ENCODE measurements at places on chromosomes 5 and 9.

- no peak for DNase-seq
These were observed 8.5 kb downstream of the CHSY3 start for GRCh38 chr5:129912601-129913255.

GRCh38 chr9:130680836-130681768 is 12.5 kb upstream of the EXOSC2 start:
- peak; percentile 39 for DNase-seq

GRCh38 chr5:96565582-96566265 is 96.5 kb upstream of the CAST start:
- peak; percentile 7 for DNase-seq

DNA sequence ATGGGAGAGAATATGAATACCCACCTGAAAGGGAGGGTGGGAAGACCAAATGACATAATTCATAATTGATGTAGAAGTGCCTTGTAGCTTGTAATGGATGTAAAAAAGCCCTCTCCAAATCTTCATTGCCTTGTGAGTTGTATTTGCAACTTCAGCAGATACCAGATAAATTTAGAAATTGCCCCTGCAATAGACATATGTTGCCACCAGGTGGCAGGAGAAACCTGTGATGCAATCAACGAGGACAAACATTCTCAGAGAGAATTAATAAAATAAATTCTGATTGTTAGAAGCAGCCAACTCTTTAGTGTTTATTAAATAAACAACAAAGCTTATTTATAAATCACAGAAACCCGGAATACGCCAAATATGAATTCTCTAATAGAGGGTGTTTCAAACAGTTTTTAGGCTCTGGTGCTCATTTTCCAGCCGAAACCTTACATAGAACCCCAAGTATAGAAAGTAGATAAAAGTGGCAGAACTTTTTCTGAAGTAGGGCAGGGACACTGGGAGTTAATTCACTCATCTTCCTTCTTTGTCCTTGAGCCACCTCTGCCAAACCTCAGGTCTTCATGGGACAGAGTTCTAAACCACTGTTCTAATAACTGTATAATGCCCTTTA is 147.8 kb downstream of the TMEM38B start:
- peak; percentile 16 for DNase-seq

DNA sequence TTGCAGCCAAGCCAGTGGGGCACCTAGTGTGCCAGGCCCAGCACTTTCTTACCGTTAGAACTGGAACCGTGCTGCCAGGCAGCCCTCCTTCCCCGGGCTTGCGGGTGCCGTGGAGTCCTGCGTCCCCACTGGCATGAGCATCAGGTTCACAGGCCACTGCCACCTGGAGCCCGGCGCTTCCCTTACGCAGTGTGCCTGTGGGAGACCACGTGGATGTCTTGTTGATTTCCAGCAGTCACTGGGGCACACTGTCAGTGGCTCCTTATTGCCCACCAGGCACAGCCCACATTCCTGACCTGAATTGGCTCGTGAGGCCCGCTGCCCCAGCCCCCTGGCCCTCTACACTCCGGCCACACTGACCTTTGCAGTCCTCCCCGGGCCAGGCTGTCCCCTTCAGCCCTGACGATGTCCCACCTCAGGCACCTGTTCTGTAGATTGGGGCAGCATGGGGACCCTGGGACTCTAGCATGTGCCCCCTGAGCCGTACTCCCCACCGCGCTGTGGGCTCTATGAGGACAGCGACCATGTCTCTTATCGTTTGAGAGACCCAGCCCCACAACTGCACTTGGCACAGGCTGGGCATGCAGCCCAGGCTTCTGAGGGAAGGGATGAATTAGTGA is 10.4 kb upstream of the CEL start:
- DNase-seq = no peak

- DNase-seq = no peak
These were observed 130.5 kb downstream of the ADGRV1 start for GRCh38 chr5:90689064-90689463.

DNA sequence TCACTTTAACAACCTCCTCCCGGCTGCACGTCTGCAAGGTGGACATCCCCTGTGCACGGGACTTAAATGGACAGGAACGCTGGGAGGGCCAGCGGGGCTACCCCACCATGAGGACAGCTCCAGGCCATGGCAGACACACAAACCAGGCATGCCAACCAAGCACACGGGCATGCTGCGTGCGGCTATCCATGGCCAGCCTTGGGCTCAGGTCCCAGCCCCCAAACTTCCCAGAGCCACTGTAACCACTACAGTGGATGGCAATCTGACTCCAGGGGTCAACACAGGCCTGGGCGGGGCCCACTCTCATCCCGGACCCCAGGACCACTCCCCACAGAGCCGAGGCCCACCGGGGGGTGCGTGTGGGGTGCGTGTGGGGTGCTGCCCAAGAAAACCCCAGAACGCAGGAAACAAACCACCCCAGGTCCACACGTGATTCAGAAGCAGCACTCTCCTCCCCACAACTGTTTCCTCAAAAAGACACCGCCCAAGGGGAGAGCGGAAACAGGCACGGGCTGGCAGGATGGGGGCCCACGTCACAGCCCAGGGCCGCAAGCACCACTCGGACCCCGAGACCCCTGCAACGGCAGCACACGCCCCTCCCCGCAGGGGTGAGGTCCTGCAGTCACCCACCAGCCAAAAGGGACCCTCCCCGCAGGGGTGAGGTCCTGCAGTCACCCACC is 7.4 kb downstream of the SLC12A7 start:
- DNase-seq = no peak

DNA sequence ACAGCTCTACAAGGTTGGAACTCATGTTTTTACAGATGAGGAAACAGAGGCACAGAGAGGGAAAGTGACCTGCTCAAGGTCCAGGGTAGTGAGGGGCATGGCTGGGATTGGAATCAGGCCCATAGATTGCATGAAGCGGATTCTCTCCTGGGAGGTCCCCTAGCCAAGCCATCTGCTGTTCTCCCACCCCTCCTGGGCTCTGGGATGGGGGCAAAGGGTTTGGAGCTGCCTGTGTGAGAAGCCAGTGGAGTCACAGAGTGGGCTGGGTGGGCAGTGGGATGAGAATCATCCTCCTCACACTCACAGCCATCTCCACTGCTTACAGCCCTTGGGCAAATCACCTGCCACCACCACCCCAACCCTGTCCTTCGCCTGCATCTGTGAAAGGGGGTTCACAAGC is 38.6 kb upstream of the PSD2 start:
- DNase-seq = no peak

DNA sequence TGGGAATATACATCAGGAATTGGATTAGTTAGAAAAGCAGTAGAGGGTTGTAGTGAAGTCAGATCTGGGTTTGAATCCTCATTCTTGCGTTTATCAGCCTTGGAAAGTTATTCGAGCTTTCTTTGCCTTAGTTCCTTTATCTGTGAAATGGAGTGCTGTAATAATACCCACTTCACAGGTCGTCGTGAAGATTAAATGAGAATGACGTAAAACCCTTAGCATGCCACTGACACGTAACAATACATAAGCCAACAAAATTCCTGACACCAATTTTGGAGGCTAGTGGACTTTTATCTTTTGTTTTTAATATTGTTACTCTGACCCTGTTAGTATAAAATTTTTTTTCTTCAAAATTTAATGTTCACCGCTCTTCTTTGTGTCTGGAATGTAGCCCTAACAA is 3.4 kb downstream of the SKP2 start:
- DNase-seq = no peak
